ENCODE measurements at places on chromosomes 3 and 15.

DNA sequence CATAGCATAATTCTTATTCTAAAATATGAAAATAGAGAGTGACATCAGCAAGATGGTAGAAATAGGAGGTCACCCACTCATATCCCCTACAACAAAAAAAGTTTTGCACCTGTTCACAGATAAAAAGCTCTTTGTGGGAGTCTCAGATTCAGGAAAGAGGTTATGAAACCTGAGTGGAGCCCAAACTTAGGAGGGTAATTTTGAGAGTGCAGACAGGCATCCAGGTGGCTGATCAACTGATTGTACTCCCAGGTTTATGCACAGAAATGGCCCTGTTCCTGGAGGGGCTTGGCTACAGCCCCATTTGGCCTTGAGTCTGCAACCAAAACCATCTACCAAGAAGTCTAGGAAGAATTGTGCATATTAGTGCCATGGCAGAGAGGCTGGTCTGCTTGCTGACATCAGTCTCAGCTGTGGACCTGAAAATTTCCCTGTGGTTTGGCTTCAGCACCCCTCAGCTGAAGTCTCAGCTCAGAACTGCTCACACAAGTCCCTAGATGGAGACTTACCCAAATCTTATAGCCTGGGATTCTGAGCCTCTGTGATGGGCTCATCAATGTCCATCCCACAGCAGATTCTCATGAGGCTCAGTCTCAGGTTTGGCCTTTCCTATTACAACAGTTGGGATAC is 291.6 kb downstream of the IL20RB start:
- DNase-seq = no peak

DNA sequence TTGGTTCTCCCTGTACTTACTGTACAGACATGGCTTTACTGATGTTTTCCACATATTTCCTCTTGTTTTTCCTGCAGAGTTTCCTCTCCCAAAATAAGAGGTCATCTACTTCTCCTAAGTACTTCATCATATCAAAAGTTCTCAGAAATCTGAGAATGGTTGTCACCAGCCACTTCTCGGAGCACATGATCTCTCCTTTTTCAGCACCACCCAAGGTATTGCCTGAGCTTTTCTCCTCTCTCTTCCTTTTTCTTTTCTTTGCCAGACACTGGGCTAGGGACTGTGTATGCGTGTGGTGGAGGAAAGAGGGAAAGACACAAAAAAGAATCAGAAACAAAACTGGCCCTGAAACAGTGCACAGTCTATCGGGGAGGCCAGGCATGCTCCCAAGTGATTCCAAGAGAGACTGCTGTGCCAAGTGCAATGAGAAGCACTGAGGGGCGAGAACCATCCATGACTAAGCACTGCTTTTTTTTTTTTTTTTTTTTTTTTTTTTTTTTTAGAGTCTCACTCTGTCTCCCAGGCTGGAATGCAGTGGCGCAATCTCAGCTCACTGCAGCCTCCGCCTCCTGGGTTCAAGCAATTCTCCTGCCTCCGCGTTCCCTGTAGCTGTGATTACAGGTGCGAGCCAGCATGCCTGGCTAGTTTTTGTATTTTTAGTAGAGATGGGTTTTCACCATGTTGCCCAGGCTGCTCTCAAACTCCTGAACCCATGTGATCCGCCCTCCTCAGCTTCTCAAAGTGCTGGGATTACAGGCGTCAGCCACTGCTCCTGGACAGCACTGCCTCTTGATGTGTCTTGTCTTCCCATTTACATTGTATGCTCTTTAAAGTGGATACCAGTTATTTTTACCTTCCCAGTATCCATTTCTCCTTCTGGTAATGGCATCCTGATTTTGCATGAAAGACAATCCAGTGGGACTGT is 194.0 kb upstream of the FEZF2 start:
- peak; percentile 43 for DNase-seq

DNA sequence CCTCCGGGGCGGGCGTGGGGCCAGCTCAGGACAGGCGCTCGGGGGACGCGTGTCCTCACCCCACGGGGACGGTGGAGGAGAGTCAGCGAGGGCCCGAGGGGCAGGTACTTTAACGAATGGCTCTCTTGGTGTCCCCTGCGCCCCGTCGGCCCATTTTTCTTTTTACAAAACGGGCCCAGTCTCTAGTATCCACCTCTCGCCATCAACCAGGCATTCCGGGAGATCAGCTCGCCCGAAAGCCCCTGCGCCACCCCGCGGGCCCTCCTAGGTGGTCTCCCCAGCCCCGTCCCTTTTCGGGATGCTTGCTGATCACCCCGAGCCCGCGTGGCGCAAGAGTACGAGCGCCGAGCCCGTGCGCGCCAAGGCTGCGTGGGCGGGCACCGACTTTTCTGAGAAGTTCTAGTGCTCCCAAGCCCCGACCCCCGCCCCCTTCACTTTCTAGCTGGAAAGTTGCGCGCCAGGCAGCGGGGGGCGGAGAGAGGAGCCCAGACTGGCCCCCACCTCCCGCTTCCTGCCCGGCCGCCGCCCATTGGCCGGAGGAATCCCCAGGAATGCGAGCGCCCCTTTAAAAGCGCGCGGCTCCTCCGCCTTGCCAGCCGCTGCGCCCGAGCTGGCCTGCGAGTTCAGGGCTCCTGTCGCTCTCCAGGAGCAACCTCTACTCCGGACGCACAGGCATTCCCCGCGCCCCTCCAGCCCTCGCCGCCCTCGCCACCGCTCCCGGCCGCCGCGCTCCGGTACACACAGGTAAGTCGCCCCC is at the start of gene THBS1:
THBS1 (plus strand) TSS at position 595 of the 757 bp plus-strand sequence. CDS start 779 bp downstream, outside the sequence.
- DNase-seq = peak; percentile 93

DNA sequence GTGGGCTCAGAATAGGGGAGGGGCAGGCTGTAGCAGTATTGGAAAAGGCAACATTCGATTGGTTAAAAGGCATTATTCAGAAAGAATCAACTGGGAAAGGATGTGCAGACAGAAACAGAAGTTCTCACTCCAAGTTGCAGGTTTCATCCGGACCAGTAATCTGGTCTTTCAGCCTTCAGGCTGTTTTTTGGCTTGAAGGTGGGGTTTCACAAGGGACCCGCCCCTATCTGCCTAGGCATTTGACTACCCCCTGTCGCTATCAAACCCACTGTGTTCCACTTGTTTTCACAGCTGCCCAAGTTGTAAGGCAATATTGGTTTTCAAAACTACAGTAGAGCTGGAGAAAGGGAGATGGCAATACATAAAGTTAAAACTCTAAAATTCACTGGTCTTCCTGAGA is 96.9 kb downstream of the VPS8 start:
- no peak for DNase-seq

DNA sequence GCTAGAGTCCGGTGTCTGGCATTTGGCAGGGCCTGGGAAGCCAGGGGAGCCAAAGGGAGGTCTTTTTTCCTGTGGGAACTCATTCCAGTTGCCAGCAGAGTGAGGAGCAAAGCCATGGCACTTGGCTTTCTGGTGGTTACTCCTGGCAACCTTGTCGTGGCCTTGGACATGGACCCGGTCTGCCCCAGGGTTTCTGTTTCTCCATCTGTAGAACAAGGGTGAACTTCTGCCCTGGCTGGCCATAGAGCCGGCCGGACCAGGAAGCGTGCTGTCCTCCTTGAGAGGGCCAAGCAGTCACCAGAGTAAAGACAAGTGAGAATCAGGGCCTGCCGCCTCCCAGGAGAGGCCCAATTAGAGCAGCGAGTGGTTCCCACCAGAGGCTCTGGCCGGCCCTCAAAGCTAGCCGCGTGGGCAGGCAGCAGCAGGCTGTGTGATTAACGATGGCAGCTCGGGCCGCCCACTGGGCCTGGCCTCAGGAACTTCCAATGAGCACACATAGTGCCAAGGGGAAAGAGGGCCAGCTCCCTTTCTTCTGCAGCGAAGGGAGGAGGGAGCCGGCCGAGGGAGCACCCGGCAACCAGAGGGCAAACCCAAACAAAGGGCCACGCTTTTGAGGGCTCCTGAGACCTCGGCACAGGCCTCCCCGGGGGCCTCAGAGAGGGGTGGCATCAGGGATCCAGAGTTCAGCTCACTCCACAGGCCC is 29.1 kb upstream of the ELP6 start:
- DNase-seq = no peak

- DNase-seq = peak; percentile 94
Measured at GRCh38 chr15:77959432-77959879, 118.1 kb downstream of the TBC1D2B start.

- no peak for DNase-seq
Measured at GRCh38 chr15:100764778-100765466, 114.7 kb upstream of the ALDH1A3 start.

GRCh38 chr3:186823386-186823785 is 17.1 kb upstream of the RFC4 start:
- no peak for DNase-seq

DNA sequence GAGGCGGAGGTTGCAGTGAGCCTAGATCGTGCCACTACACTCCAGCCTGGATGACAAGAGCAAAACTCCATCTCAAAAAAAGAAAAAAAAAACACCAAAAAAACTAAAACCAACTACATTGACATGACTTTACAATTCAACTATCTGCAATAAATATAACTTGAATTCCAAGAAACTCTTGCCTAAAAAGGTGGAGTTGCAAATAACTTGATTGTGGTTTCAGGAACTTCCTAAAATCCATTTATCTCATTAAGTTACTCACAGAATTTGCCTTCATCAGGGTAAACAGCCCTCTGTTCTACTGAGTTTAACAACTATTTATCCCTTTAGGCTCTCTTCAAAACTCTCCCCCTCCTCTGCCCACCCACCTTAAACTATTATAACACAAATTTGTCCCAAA is 2.7 kb upstream of the MAPK6 start:
- DNase-seq = no peak

DNA sequence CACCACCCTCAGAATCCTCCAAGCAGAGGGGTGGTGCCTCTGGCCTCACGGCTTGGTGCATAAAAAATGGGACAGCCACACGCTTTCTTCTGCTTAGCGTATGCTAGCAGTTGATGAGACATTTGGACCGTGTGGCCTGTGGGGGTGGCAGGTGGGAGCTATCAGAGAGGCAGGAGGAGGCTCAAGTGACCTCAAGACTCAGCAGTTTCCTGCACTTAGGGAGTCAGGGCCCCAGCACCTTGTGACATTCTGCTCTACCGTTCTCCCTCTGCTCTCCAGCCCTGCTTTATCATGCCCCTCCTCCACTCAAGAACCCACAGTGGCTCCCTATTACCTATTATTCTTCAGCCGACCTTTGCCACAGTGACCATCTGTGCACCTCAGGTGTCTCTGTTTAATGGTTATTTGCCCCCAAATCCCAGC is 41.0 kb upstream of the CGNL1 start:
- no peak for DNase-seq

GRCh38 chr3:124621498-124621897 is 108.8 kb upstream of the UMPS start:
- no peak for DNase-seq

DNA sequence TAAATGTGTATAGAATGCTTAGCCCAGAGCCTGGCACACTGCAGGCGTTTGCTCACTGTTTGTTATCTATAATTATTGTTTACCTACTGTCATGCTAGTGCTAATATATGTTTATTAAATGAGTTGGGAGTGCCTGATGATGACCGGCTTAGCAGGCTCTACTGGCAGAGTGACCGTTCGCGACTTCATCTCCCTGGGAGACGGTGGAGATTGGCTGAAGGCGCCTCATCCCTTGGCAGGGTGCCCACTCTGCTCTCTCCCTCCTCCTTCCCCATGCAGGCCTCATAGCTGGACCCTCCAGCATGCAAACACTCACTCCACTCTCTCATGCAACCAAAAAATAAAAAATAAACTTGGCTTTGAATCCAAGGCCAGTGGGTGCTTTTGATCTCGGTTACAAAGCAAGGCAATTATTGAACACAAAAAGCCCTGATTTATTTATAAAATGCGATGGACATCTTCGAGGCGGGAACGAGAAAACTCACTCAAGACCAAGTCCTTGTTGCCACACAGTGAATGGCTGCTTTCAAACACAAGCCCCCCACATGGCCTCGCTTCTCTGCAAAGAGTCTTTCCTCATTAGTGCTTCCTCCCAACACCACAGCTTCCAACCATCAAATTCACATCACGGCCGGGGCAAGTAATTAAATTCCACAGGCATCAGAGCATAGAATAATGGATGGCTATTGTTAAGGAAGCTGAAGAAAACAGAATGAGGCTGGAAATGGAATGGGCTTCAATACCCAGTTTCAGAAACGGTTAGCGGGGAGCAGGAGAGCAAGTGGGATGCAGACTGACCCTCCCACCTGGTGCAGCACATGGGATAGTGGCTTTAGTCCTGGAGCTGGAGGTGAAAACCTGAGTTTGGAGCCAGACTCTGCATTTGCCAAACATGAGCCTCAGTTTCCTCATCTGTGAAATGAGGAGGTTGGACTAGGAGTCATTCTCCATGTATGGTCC is 135.7 kb upstream of the RAD18 start:
- DNase-seq = no peak

DNA sequence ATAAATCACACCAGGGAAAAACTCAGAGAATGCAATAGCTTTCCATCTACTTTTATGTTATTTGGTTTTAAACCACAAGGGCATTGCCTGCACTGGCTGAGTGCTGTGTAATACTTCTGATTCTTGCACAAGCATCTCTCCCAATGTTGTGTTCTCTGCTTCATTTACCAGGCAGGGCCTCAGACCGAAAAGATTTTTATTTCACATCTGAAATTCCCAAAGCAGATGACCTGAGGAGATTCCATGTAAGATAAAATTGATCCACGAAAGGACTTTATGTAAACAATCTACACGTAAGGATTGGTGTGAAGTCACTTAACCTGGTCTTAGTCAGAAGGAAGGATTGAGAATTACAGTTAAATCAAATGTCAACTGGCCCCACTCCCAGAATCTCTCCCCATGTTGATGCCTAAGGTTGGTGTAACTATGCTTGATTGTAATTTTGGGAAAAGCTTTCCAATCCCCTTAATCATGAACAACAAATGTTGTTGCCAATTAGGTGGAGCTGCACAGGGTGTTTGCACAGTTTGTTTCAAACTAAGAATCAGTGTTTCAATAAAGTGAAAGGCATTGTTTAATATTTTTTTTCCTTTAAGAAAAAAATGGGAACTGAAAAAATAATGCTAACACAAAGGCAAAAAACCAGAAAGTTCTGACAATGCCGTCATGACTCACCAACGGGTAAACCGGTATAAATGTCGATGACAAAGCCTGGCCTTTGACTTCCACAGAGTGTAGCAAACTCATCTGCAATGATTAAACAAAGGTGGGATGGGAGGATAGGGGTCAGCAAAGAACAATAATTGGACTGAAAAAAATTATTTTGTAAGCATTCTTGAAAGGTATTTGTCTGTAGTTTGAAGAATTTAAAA is 128.6 kb downstream of the DUT start:
- DNase-seq = peak; percentile 39

- no peak for DNase-seq
Measured at GRCh38 chr3:1805331-1805730, 293.3 kb upstream of the CNTN4 start.

- DNase-seq = no peak
Measured at GRCh38 chr3:177783338-177783737, 586.1 kb upstream of the TBL1XR1 start.

DNA sequence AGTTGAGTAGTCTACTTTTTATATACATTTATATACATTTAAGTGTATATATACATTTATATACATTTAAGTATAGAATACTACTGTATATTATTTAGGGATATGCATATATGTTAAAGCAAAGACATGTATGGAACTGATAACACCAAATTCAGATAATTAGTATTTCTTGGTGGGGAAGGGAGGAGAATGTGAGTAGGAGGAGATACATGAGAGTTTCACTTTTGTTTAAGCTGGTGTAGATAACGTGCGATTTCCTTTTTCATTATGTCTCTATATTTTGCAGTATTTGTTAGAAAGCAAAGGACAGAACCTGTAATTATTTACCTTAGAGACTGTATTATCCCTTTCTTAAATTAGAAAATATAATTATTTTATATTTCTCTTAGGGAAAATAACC is 16.6 kb upstream of the NIT2 start:
- no peak for DNase-seq

- no peak for DNase-seq
Measured at GRCh38 chr15:71301958-71302621, 186.8 kb downstream of the THSD4 start.
